RWPE1 (cell line): ENCODE measurements at places on chromosomes 1 and 21.

GRCh38 chr1:236156512-236157208, 14.3 kb downstream of the GPR137B start:
- DNase-seq, result no peak

- no peak for DNase-seq
Measured at GRCh38 chr21:17610911-17611310, 1.8 kb downstream of the BTG3 start.

DNA sequence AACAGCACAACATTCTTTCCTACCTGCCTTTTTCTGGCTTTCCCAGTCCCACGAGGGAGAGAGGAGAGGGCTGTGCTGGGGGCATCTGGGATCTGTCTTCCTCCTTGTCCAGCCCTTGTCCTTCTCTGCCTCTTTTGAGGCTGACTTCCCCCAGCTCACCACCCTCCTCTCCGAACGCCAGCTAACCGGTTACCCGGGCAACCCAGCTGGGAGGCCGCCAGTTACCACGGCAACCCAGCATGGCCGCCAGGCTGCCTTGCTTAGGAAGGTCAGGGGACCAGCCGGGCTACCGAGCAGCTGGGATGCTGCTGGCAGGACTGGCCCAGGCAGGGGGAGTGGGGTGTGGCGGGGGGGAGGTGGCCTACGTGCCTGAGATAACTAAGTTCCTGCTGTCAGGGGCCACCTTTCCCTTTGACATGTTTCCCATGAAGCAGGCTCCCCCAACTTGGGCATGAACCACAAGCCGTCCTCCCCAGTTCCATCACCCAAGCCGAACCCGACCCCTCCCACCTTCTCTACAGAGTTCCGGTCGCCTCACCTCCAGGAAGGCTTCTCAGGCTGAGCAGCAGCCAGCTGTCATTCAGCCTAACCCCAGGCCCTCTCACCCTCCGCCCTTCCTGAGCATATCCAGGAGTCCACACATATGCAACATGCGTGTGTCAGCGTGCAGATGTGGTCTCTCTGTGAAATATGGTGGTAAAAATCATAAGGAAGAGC, 8.7 kb downstream of the PLEKHA6 start:
- no peak for DNase-seq

DNA sequence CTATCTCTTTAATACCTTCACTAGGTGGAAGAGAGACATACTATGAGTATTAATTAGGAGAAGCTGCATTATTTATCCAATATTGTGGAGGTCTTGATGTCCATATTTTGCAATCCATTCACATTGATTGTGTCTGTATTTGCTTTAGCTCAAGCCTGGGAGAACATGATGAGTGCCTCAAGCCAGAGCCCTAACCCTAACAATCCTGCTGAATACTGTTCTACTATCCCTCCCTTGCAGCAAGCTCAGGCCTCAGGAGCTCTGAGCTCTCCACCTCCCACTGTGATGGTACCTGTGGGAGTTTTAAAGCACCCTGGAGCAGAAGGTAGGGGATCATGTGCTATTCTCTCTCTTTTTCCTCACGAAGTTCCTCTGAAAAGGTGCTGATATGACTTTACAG, 99.5 kb downstream of the CC2D1B start:
- DNase-seq, result no peak

GRCh38 chr1:172609528-172609927, 49.4 kb upstream of the FASLG start:
- peak; percentile 2 for DNase-seq
